ENCODE measurements at places on chromosomes 2 and 18.

DNA sequence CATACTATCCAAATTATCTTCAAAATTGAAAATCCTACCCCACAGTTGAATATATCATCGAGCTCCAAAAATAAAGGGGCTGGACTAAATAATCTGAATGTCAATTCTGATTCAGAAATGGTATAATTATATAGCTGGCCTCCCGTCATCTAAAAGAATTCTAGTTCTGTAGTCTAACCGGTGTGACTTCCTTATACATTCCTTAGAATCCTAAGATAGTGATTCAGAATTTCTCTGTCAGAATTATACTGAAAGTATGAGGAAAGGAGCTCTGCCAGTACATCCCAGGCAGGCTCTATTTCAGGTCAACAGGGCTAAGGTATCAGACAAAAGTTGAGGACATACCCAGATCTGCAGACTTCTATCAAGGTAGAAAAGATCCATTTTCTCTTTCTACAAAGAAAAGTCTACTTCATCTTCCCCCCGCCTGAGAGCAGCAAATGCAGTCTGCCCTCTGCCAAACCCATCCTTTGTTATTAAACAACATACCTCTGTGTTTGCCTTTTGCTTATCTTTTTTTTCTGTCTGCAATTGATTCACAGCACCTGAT lies 128.5 kb downstream of the METTL4 start:
- DNase-seq: no peak

GRCh38 chr2:37005118-37005868 lies 39.0 kb upstream of the STRN start:
- DNase-seq: peak; percentile 45

DNA sequence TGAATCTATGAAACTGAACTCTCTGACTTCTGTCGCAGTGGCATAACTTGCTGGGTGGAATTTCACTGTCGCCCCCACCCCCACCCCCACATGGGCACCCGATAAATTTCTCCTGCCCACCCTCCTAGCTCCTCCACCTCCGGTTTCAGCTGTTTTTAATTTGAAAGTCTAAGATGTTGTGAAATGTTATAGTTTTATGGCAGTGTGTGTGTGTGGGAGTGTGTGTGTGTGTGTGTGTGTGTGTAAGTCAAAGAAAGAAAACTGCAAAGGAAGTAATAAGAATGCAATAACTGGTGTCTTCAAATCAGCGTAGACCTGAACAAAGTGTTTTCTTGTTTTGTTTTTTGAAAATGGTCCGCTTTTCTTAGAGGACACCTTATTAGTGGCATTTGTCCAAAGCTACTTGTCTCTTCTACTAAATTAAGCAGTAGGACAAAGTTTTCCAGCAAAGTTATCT lies 388 bp downstream of the DTNA start:
- DNase-seq: peak; percentile 77

DNA sequence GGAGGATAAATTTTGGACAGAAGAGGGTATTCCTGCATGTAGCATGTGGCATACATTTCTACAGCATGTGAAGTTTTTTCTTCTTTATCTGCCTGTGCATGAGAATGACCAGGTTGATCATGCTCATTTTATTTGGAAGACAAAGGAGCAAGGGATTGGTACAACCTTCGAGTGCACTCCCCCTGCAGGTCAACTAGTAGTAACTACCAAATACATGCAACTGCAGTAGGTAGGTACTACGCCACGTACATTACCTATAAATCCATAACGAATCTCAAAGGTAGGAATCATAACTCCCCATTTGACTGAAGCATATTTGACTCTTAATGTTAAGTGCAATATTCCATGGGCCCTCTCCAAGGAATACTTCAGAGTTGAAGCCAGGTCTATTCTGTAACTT lies 763.9 kb downstream of the TSN start:
- DNase-seq: peak; percentile 14

DNA sequence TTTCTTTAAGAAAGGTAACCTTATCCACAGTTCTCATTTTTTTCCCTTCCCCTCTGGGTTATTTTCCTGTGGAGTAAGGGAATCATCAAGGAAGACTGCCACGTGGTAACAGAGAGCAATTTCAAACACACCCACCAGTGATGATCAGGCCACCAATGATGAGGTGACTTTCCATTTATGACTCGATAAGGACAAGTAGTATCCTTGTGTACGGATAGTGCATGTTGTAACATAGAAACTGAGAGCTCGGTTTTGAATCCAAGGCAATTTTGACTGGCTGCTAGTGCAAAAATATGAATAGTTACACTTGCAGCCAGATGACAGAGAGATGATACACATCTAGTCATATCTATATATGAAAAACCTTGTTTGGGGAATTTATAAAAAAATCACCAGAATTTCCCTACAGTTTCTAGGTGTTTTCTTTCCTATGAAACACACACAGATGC lies 143.6 kb upstream of the TCF4 start:
- DNase-seq: peak; percentile 56
